ENCODE measurements at places on chromosomes 13 and 19. TPM values are rescaled to one million over a fixed set of nuclear protein-coding genes. Genes with fewer than 3 reads are reported as not detected.

DNA sequence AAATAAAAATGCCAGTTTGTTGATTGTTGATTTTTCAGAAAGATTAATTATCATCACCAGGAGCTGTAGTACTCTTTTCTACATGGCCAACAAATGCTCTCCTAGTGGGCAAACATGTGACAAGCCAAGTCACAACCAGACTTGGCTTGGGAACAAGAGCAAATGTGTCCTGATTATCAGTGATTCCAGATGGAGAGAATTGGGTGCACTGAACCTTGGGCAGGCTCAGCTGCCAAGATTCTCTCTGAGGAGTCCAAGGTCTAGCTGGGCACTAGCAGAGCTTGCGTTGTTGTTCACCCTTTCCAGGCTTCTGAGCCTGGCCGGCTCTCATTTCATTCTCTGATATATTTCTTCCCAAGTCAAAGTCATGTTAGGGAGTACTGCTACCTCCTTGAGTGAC, 27.3 kb upstream of the GPI start:
- DNase-seq, result peak; percentile 92

DNA sequence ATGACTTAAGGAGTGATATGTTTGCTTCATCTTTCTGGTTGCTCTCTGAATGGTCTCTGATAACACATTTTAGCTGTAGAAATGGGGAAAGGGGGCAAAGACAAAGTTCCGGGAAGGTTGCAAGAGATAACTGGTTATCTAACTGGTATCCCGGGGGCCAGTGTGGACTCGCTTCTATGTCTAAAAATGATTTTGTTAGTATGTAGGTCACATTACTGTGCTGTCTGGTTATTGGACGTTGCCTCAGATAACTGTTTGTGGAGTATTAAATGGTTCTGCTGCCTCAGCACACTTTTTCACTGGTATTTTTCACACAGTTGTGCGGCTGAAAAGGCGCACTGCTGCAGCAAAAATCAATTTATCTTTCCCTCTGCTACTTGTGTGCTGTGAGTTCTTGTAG, 63.0 kb upstream of the ZNF536 start:
- no peak for DNase-seq

DNA sequence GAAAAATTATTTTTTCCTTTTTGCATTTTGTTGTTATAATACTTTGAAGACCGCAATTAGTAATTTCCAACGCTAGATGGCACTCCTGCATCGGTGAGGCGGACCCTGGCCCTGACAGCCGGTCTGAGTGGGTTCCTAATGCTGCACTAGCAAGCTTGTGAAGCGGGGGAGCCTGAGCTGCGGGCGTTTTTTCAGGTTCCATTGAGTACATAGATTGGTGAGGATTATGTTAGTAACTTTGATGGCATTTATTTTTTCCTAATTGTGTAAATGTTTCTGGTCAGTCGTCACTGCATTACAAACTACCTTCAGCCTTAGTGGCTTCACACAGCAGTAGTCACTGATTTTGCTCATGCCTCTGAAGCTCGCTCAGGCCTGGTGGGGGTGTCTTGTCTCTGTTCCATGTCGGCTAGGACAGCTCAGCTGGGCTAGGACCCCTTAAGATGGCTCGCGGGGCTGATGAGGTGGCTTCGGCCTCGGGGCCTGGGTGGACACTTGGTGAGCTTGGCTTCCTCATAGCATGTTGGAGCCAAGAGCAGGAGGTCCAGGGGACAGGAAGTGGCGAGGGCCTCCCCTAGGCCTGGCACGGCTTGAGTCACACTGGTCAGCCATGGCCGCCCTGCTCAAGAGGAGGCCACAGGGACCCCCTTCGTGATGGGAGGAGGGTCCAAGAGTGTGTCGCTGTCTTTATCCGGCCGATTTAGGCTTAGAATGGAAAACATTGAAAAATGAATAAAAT, 25.0 kb downstream of the ERCC5 start:
- no peak for DNase-seq

Gene TTC9B
- total RNA-seq, result not detected

Gene CACNA1A
- 0.30 TPM for total RNA-seq

Gene ZNF878
- 0.10 TPM for total RNA-seq

Gene KBTBD6
- 3.6 TPM for total RNA-seq

Data from left lobe of liver (tissue), 2 donors.